ENCODE measurements at places on chromosomes 5 and 9.
A peak's percentile ranks its signal among the peaks of the same experiment; 100 is the strongest.

- no peaks in the 10 kb centered on the region for H3K27me3 ChIP-seq
- H3K4me3 ChIP-seq, result no peak overlapping the region
- no peaks in the 10 kb centered on the region for H3K36me3 ChIP-seq
- DNase-seq, result no peak
- H3K4me1 ChIP-seq, result no peaks in the 10 kb centered on the region
These were observed 364.3 kb upstream of the CDH10 start for GRCh38 chr5:25009063-25009462.

DNA sequence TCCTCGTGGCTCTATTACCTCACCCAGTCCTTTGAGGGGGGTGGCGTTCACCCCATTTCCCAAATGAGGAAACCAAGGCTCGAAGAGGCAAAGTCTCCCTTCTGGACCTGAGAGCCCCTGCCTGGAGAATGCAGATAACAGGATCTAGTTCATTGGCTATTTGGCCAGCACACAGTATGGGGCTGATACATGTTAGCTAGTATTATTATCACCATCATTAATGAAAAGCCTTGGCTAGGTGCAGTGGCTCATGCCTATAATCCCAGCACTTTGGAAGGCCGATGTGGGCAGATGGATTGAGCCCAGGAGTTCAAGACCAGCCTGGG, 4.3 kb downstream of the SH3GLB2 start:
- no peak overlapping the region for H3K27ac ChIP-seq
- H3K4me3 ChIP-seq, result no peak overlapping the region
- H3K36me3 ChIP-seq, result peaks cover 1% of the 10 kb centered on the region
- peaks cover 49% of the 10 kb centered on the region for H3K4me1 ChIP-seq
- no peak for DNase-seq

GRCh38 chr9:118577121-118577520, 792.1 kb downstream of the BRINP1 start:
- H3K27me3 ChIP-seq, result no peaks in the 10 kb centered on the region
- H3K4me1 ChIP-seq, result no peaks in the 10 kb centered on the region
- H3K27ac ChIP-seq, result no peak overlapping the region
- H3K4me3 ChIP-seq, result no peak overlapping the region

- H3K4me3 ChIP-seq, result no peak overlapping the region
- H3K4me1 ChIP-seq, result peaks cover 3% of the 10 kb centered on the region
- DNase-seq, result peak; percentile 13
- no peaks in the 10 kb centered on the region for H3K36me3 ChIP-seq
- peak overlapping the region; percentile 66 for H3K27ac ChIP-seq
These were observed 17.7 kb downstream of the MARVELD2 start for GRCh38 chr5:69432412-69433206.

GRCh38 chr5:65902104-65902503, 24.3 kb upstream of the ERBIN start:
- no peaks in the 10 kb centered on the region for H3K27me3 ChIP-seq
- H3K36me3 ChIP-seq, result no peaks in the 10 kb centered on the region
- no peak overlapping the region for H3K27ac ChIP-seq
- H3K4me3 ChIP-seq, result no peak overlapping the region

DNA sequence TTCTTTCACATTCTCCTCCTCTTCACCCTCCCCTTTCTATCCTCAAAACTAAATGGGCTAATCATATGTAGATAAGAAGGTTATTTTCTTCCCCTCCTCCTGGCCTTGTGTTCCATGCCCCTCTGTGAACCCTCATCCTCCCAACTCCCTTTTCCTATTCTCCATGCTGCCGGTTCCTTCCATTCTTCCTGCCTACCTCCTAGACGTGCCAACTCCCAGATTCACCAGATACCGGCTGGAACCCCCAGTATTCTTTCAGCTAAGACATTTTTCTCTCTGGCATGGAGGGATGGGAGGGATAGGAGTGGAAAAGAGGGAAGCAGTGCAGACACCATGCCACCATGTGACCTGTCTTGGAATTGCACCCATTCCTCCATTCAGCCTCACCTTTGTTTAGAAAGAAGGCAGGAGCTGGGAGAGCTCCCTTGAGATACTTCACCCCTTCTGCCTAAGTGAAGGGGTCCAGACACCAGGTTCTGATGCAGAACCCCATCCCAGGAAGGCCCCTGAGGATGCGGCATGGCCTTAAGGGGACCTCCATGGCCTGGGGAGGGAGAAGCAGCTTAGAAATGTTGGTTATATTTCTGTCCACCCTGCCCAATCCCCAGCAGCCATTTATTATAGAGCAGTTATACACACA, 4.8 kb downstream of the DNAJB5 start:
- H3K27me3 ChIP-seq, result no peaks in the 10 kb centered on the region
- H3K36me3 ChIP-seq, result peaks cover 43% of the 10 kb centered on the region
- H3K4me1 ChIP-seq, result peaks cover 49% of the 10 kb centered on the region
- peak overlapping the region; percentile 89 for H3K27ac ChIP-seq

DNA sequence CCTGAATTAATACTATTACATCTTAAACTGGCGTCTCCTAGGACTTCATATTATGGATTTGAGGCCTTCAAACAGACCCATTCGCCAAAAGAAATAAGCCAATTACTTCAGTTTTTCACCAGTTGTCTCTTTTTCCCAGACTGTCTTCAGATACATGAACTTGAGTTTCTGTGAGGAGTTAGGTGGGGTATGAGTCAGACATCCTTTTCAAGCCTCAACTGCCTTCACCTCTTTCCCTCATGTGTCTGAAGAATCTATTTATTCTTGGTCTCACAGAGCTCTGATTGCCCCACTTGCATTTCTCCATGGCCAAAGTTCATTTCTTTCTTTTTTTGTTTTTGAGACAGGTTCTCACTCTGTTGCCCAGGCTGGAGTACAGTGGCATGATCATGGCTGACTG, 12.5 kb downstream of the WNT8A start:
- DNase-seq, result no peak
- H3K4me3 ChIP-seq, result no peak overlapping the region
- H3K4me1 ChIP-seq, result peaks cover 6% of the 10 kb centered on the region
- H3K36me3 ChIP-seq, result no peaks in the 10 kb centered on the region
- H3K27me3 ChIP-seq, result peaks cover 11% of the 10 kb centered on the region

- H3K27ac ChIP-seq, result no peak overlapping the region
- no peaks in the 10 kb centered on the region for H3K27me3 ChIP-seq
- no peak overlapping the region for H3K4me3 ChIP-seq
These were observed 13.3 kb downstream of the UCK1 start for GRCh38 chr9:131517761-131518190.

GRCh38 chr5:66864240-66864884, 268.2 kb downstream of the MAST4 start:
- no peak overlapping the region for H3K4me3 ChIP-seq
- H3K27ac ChIP-seq, result no peak overlapping the region
- no peaks in the 10 kb centered on the region for H3K4me1 ChIP-seq
- no peaks in the 10 kb centered on the region for H3K36me3 ChIP-seq
- H3K27me3 ChIP-seq, result peaks cover 26% of the 10 kb centered on the region

DNA sequence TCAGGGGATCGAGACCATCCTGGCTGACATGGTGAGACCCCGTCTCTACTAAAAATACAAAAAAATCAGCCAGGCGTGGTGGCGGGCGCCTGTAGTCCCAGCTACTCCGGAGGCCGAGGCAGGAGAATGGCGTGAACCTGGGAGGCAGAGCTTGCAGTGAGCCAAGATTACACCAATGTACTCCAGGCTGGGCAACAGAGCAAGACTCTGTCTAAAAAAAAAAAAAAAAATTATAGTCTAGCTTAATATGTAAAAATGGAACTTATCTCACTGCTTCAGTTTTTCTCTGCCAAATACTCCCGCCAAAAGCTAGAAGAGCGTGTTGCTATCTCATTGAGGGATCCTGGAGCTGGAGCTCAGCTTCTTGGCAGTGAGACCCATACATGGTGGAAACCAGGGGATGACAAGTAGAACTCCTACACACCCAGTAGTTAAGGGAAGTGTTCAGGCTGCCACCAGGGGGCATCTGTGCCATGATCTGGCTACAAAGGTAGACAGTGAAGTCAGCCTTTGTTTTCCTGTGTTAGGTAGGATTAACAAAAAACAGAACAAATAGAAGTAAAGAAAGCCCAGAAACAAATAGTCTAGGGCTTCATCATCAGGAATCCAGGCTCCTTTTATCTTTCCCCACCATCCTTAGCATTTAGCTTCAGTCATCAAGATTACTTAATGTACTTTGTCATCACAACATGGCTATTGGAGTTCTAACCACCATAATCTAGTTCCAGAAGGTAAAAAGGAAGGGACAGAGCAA, 33.6 kb upstream of the GLIPR2 start:
- DNase-seq, result peak; percentile 63
- H3K27ac ChIP-seq, result peak overlapping the region; percentile 42
- H3K27me3 ChIP-seq, result no peaks in the 10 kb centered on the region
- no peak overlapping the region for H3K4me3 ChIP-seq
- H3K4me1 ChIP-seq, result no peaks in the 10 kb centered on the region

- H3K4me1 ChIP-seq, result no peaks in the 10 kb centered on the region
- no peak for DNase-seq
- H3K4me3 ChIP-seq, result no peak overlapping the region
- no peaks in the 10 kb centered on the region for H3K27me3 ChIP-seq
- H3K27ac ChIP-seq, result no peak overlapping the region
- no peaks in the 10 kb centered on the region for H3K36me3 ChIP-seq
These were observed 160.5 kb downstream of the FGF18 start for GRCh38 chr5:171579976-171580411.

- H3K27me3 ChIP-seq, result no peaks in the 10 kb centered on the region
- DNase-seq, result no peak
- no peaks in the 10 kb centered on the region for H3K4me1 ChIP-seq
- no peaks in the 10 kb centered on the region for H3K36me3 ChIP-seq
These were observed 30.6 kb upstream of the TRIM32 start for GRCh38 chr9:116656501-116656971.

DNA sequence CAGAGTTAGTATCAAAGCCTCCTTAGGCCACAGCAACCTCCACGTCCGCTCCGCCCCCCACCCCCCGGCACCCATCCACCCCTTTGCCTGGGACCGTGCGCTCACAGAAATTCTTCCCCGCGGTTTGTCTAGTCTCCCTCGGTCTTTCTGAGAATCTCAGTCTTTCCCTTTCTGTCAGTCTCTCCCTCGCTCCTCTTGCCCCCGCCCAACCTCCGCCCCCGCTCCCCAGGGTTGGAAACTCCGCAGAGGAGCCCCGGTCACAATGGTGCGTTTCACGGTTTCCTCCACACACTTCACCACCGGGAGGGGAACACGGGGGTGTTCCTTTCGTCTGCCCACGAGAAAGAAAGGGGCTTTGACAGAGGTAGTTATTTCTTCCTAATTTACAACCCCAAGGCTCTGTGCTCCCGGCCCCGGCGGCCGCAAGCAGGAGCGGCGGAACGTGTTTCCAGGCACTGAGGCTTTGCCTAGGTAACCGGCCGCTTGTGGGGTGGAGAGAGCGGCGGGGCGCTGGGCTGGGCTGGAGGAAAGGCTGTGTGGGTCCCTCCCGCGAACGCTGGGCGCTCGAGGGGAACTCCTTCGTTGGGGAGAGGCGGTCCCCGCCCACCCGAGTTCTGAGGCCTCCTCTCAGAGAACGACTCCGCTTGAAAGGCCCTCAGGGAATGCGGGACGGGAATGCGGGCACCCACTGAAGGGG, 2.1 kb downstream of the NR4A3 start:
- DNase-seq, result peak; percentile 74
- H3K27me3 ChIP-seq, result no peaks in the 10 kb centered on the region
- H3K4me1 ChIP-seq, result peaks cover 71% of the 10 kb centered on the region
- peaks cover 73% of the 10 kb centered on the region for H3K36me3 ChIP-seq

GRCh38 chr5:53355316-53355715, 125.1 kb upstream of the FST start:
- no peak for DNase-seq
- no peak overlapping the region for H3K4me3 ChIP-seq
- H3K36me3 ChIP-seq, result no peaks in the 10 kb centered on the region
- no peak overlapping the region for H3K27ac ChIP-seq

DNA sequence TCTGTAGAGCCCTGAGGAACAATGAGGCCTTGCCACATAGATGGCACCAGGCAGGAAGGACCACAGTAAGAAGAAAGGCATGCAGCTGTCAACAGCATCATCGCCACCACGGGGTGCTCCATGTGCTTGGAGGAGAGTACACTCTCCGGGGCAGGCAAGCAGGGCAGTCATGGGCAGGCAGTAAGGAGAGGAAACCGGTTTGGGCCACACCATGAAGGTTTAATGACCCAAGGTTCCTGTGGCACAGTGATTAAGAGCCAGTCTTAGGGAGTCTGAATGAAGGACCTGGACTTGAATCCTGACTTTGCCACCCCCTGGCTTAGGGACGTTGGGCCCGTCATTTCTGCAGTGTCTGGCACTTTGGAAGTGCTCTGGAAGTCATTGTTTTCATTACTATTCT, 80.6 kb upstream of the ZBTB43 start:
- DNase-seq, result no peak
- H3K27me3 ChIP-seq, result no peaks in the 10 kb centered on the region
- H3K27ac ChIP-seq, result peak overlapping the region; percentile 93
- H3K4me1 ChIP-seq, result peaks cover 44% of the 10 kb centered on the region
- no peaks in the 10 kb centered on the region for H3K36me3 ChIP-seq
- peak overlapping the region; percentile 96 for H3K4me3 ChIP-seq

DNA sequence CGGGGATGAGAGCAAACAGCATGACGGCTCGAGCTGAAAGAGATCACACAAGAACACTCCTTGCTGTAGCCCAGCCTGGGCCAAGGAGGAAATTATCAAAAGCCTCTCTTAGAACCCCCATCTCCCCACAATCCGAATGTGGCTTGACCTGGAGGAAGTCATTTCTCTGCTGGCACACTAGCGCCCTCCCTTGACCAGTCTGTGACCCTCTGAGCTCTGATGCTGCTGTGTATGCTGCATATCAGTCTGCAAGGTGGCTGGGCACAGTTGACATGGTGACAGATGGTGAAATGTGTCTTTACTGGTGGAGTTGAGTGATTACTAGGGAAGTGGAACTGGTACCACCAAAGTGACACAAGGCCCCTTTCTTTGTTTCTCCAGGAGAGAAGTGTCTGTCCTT, 3.3 kb downstream of the SLC46A2 start:
- H3K4me1 ChIP-seq, result peaks cover 2% of the 10 kb centered on the region
- peaks cover 22% of the 10 kb centered on the region for H3K27me3 ChIP-seq
- no peak overlapping the region for H3K27ac ChIP-seq
- H3K4me3 ChIP-seq, result no peak overlapping the region
- DNase-seq, result no peak
- no peaks in the 10 kb centered on the region for H3K36me3 ChIP-seq

DNA sequence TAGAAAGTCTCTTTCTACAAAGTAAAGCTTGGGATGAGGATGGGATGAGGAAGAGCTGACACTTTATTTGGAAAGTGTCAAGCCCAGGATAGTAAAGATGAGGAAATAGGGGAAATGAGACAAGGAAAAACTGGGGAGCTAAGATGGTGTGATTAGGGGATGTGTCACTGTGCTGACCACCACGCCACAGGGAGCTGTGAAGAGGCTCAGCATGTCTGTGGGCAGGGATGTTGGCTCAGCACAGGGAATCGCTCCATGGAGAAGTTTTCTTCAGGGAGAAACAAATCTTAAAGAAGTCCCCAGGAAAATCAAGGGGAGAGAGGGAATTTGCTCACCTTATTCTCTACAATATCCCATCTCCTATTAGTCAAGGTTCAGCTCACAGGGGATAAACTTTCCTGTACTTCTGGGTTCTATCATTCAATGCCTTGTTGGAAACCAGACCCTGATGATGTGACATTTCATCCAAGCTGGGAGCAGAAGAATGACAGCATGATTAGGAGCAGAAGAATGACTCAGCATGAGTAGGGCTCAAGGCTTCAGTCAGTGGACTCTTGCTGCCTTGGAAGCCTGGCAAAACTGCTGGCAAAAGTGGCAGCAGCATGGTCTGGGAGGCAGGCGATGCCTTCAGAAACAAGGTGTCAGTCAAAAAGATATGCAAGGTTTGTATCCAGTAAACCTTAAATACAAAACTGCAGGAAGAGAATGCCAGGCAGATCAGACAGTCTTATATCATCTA, 4.9 kb downstream of the HSPB3 start:
- peaks cover 28% of the 10 kb centered on the region for H3K27me3 ChIP-seq
- H3K4me3 ChIP-seq, result no peak overlapping the region
- no peaks in the 10 kb centered on the region for H3K4me1 ChIP-seq
- H3K27ac ChIP-seq, result no peak overlapping the region
- H3K36me3 ChIP-seq, result peaks cover 6% of the 10 kb centered on the region
